ENCODE measurements at places on chromosomes 13 and 19.
A peak's percentile ranks its signal among the peaks of the same experiment; 100 is the strongest.

- DNase-seq: peak; percentile 87
These were observed 27.8 kb upstream of the IGFL4 start for GRCh38 chr19:46068345-46069258.

DNA sequence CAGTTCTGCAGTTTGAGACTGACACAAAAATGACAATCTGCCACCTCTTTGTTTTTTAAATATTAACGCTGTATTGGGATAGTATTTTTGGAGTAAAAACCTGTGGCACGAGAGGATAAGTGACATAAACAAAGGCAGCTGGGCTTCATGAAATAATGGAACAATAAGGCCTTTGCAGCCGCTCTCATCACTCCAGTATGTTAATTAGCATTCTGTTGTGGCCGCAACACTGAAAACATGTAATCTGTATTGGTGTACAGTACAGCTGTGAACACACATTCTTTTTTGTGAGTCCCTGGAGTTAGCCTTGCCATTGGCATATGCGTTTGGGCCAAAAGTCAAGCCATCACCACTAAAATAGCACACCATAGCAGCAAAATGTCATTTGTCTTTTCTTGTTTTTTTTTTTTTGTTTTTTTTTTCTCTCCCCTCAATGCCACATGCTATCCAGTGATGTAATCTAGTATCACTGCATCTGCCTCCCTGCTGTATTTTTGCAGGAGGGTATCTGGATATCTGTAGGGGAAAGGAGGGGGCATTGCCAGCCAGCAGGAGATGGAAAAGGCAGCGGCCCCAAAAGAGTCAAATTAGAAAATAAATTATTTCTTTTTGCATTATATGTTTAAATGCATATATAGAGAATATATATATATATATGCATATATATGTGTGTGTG lies 885 bp upstream of the ZNF536 start:
- DNase-seq: no peak

DNA sequence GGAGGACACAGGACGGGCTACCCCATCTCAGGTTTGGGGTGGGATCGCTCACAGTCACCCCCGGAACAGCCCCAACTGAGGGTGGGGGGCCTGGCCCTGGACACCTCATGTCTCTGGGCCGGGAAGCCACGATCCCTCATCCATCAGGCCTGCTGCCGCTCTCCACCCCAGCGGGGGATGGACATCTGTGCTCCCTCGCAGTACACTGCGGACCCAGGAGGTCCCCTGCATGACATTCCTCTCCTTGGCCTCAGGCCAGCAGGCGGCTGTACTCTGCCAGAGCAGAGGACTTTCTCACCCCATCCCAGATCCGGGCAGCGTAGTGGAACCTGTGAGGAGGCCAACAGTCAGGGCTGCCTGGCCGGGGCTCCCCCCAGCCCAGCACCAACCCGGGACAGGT lies 15.5 kb downstream of the IRGC start:
- no peak for DNase-seq

GRCh38 chr13:93899981-93900380 lies 579.5 kb downstream of the DCT start:
- DNase-seq: no peak

GRCh38 chr13:40313269-40314200 lies 352.9 kb downstream of the FOXO1 start:
- no peak for DNase-seq

- no peak for DNase-seq
These were observed 1960.8 kb downstream of the OLFM4 start for GRCh38 chr13:54989418-54989817.

GRCh38 chr19:1122972-1123363 lies 19.2 kb downstream of the GPX4 start:
- no peak for DNase-seq

DNA sequence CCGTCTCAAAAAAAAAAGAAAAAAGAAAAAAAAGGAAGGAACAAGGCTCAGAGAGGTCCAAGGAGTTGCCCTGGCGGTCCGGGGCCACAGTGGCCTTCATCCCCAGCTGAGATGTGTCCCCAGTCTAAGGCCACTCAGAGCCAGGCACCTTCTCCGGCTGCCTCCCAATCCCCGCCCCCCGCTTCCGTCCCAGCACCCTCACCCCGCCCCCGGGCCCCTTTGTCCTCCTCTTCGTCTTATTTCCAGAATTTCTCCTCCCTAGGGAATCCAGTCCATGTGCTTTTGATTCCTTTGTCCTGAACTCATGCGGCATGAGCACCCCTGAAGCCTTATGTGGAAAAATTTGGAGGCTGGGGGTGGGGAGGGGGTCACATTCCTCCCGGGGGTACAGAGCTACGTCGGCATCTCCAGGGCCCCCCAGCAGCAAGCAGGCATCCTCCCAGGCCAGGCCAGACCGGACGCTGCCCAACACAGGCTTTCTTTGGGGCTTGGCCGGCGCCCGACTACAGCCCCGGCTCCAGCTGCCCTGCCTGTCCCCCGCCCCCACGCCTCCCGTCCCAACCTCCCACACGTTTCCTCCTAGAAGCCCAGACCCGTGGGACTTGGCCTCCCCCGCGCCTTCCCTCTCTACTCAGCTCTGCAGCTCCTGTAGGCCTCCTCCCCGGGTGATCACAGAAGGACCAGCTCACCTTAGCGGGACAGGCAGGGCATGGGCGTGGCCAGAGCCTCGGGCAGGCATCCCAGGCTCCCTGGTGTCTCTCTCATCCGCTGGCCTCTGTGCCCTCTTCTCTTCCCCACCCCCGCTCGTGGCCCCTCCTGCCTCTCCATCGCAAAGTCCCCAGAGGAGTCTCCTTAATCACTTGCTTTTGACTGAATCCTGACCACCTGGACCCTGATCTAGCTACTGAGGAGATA lies 17.8 kb upstream of the ADGRE5 start:
- no peak for DNase-seq

DNA sequence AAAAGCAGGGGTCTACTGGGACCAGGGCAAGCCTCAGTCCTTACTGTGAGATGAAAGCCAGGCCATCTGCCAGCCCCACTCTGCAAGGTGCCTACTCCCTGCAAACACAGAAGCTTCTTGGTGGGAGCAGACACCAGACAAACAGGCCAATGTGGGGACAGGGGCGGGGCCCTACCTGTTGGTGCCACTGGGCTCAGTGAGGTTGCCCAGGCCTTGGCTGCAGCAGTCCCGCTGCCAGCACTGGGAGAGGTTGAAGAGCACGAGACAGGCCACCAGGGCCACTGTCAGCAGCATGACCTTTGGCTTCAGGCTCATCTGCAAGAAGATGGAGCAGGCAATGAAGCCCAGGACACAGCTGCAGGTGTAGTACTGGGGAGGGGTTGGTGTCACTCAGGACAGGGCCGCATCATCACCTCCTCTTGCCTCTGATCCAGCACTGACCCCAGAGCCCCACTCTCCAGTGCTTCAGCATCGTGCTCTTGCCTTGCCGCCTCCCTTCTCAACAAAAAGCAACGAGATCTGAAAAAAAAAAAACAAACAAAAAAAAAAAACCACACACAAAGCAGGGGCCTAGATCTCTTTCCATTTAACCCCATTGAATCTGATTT lies 72.6 kb downstream of the NBEA start:
- DNase-seq: no peak

DNA sequence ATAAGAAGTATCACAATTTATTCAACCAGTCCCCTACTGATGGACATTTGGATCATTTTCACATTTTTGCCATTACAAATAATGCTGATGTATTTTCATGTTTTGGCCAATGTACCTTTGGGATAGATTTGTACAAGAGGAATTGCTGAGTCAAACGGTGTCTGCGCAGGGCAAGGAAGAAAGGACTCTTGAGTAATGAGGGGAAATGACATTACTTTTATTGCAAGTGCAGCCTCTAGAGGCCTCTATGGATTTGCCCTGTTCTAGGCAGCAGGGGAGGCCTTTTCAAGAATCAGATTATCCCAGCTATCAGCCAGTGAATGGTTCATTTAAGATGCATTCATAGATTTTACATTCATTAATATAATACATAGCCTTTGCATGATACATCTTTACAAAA lies 32.9 kb upstream of the GTF3A start:
- no peak for DNase-seq

DNA sequence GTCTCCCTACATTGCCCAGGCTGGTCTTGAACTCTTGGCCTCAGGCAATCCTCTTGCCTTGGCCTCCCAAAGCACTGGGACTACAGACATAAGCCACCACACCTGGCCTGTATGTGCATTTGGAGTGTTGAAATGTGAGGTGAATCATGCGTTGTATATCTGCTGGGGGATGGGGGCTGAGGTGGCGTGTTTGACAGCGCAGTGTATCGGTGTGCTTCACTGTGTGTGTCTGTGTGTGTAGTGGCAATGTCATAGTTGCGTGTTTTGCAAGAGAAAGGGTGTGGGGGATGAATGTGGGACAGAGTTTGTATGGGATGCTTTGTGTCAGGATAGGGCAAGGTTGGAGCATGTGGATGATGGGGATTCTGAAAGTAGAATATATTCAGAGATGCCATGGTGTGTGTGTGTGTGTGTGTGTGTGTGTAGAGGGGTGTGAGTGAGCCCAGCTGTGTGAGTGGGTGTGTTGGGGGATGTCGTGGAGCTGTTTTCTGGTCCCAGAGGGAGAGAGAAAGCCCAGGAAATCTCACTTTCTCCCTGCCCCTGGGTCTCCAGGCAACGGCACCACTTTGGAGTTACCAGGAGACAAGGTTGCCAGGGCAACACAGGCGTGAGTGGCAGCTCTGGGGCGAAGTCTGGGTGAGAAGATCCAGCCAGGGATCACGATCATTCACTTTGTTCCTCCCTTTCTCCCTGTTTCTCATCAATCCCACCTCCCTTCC lies 1.1 kb upstream of the SWSAP1 start:
- DNase-seq: no peak

DNA sequence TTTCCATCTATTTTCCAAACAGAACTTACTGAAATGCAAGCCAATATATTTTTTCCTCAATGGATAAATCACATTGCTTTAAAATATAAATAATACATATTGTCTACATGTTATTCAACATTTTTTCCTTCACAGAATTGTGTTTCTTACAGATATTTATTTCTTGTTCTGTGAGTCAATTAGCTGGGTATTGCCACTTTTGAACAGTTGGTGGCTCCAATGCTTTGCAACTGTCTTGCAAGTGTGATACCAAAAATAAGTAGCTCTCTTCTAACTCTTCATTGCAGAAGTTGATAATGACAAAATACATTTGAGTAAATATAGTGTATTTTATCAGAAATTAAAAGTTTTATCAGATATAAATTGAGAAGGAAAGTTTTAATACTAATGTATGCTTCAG lies 17.1 kb upstream of the GPC5 start:
- DNase-seq: peak; percentile 8

DNA sequence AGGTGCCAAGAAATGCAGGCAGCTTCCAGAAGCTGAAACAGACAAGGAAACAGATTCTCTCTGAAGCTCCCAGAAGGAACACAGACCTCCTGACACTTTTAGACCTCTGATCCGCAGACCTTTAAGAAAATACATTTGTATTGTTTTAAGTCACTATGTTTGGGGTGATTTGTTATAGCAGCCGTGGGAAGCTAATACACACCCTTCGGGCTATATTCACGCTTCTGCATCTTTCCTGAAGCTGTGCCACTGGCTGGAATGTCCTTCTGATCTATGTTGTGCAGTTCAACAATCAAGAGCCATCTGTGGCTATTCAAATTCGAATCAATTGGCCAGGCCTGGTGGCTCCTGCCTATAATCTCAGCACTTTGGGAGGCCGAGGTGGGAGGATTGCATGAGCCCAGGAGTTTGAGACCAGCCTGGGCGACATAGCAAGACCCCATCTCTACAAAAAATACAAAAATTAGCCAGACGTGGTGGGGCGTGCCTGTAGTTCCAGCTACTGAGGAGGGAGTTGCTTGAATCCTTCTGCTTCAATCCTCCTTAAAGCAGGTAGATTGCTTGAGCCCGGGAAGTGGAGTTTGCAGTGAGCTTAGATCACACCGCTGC lies 5.8 kb upstream of the DHX34 start:
- no peak for DNase-seq
